ENCODE measurements at places on chromosomes 3 and 15. TPM values are rescaled to one million over a fixed set of nuclear protein-coding genes. Genes with fewer than 3 reads are reported as not detected.

Gene LRRIQ4
- 0.19 TPM for total RNA-seq

Gene WNT5A
- total RNA-seq: 3.0 TPM

Gene HMG20A
- total RNA-seq: 51.9 TPM

Gene CLDN18
- total RNA-seq: not detected

Gene FLNB
- 998 TPM for total RNA-seq

Gene MOBP
- 0.19 TPM for total RNA-seq

Gene FYCO1
- total RNA-seq: 20.9 TPM

Gene PPM1M
- total RNA-seq: 14.8 TPM

Gene IL12A
- total RNA-seq: 0.33 TPM

Gene PATL2
- under 0.01 TPM for total RNA-seq

Gene BCL2A1
- 1.4 TPM for total RNA-seq

Gene WHAMM
- 6.5 TPM for total RNA-seq

Gene ACKR2
- not detected for total RNA-seq

Gene TEX264
- total RNA-seq: 33.3 TPM

Gene ISG20
- 4.9 TPM for total RNA-seq

Gene SLC2A2
- not detected for total RNA-seq

Gene ZBTB47
- total RNA-seq: 22.9 TPM

Gene CCRL2
- total RNA-seq: 5.6 TPM

Gene SNTN
- total RNA-seq: not detected

Gene SLC22A13
- total RNA-seq: under 0.01 TPM

Gene ADPRH
- 9.2 TPM for total RNA-seq

Gene PRRT3
- total RNA-seq: 2.0 TPM

Gene ADAMTSL3
- under 0.01 TPM for total RNA-seq

Gene IL16
- total RNA-seq: 0.98 TPM

Gene CHRM5
- not detected for total RNA-seq

Gene WDR6
- total RNA-seq: 91.5 TPM

Gene CPEB1
- total RNA-seq: not detected

Gene DCLK3
- total RNA-seq: not detected

Gene CGNL1
- 20.2 TPM for total RNA-seq

Gene TEX55
- total RNA-seq: not detected

Gene GPR149
- total RNA-seq: not detected

Gene RAB6B
- total RNA-seq: 0.98 TPM

Gene GHSR
- total RNA-seq: not detected

Gene ASB14
- total RNA-seq: not detected

Gene AMIGO3
- 0.98 TPM for total RNA-seq

Gene FBXL2
- 30.7 TPM for total RNA-seq

Gene PYGO1
- total RNA-seq: 3.1 TPM

Gene GPR62
- total RNA-seq: under 0.01 TPM

Gene TMEM43
- 139 TPM for total RNA-seq

Gene EFCC1
- 2.3 TPM for total RNA-seq

Gene GREM1
- 0.98 TPM for total RNA-seq

Gene CAMP
- not detected for total RNA-seq

Gene AADACL2
- total RNA-seq: not detected

Gene RAD51
- total RNA-seq: 4.8 TPM

Gene FBXO40
- total RNA-seq: not detected

Gene PLCH1
- total RNA-seq: 0.33 TPM

Gene CCR9
- not detected for total RNA-seq

Gene SSUH2
- total RNA-seq: 0.10 TPM

Gene C3orf22
- total RNA-seq: not detected

Measured in vein endothelial cell (primary cell).